ENCODE measurements at places on chromosomes 1 and 21.
A peak's percentile ranks its signal among the peaks of the same experiment; 100 is the strongest.

GRCh38 chr1:173915596-173915995 is 1.5 kb downstream of the SERPINC1 start:
- no peak for DNase-seq

DNA sequence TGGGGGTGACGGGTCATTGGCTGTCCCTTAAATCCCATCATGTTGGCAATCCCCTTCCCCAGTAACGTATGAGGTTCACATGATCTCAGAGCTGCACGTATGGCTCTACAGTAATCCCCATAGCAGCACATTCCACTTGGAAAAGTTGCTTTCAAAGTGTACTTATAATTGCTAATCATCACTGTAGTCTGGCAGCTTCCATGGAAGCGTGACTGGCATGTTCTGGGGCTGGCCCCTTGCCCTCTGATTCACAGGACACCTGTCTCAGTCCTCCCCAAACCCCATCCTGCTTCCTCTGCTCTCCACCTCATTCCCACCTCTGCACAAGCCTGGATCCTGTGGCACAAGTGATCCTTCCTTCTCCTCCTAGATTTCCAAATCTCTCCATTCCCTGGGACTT is 102.2 kb downstream of the TSEN15 start:
- DNase-seq = no peak

GRCh38 chr1:117970252-117970651 is 40.7 kb downstream of the WDR3 start:
- DNase-seq = no peak

- DNase-seq = peak; percentile 79
Observed at GRCh38 chr1:245079021-245079609, 75.7 kb upstream of the KIF26B start.

- DNase-seq = no peak
Observed at GRCh38 chr21:36799869-36800268, 101.0 kb downstream of the SIM2 start.
